COLO829 (cell line): ENCODE measurements at places on chromosomes 12 and 14.
A peak's percentile ranks its signal among the peaks of the same experiment; 100 is the strongest.

DNA sequence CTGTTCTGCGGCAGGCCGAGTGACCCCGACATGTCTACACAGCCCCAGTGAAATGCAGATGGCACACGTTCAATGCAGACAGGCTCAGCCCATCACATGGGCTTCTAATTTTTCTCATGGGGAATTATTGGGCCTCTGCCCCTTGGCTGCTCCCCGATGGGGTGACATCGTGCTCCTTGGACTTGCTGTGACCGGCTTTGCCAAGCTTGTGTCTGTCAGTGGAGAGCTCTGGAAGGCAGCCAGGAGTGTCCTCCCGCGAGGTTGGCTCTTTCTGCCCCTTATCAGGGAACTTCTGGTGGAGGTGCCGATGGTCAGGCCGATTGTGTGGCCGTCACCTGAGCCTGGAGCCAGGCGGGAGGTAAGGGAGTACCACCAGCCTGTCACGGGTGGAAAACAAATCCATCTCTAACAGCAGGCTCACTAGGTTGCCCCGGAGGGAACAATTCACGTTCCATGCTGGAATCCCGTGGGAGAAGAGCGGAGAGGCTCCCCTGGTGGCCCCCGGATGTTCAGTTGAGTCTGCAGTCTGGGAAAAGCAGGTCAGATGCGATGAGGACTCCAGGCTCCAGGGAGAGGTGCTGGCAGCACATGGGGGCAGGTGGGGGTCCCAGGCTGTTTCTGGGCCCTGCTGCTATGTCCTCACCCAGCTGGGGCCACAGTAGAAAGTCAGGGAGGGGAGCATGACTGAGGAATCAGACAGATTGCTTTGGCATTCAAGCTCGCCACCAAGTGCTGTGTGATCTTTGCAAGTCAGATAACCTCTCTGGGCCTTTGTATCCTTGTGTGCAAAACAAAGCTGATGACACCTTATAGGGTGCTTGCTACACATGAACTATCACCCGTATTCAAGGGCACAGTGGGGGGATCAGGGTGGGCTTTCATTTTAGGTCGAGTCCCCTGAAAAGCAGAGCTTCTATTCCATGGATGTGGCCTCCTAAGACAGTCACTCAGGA is 43.2 kb upstream of the EML1 start:
- no peak for DNase-seq

- no peak for DNase-seq
These were observed 377.3 kb upstream of the E2F7 start for GRCh38 chr12:77442633-77443032.

DNA sequence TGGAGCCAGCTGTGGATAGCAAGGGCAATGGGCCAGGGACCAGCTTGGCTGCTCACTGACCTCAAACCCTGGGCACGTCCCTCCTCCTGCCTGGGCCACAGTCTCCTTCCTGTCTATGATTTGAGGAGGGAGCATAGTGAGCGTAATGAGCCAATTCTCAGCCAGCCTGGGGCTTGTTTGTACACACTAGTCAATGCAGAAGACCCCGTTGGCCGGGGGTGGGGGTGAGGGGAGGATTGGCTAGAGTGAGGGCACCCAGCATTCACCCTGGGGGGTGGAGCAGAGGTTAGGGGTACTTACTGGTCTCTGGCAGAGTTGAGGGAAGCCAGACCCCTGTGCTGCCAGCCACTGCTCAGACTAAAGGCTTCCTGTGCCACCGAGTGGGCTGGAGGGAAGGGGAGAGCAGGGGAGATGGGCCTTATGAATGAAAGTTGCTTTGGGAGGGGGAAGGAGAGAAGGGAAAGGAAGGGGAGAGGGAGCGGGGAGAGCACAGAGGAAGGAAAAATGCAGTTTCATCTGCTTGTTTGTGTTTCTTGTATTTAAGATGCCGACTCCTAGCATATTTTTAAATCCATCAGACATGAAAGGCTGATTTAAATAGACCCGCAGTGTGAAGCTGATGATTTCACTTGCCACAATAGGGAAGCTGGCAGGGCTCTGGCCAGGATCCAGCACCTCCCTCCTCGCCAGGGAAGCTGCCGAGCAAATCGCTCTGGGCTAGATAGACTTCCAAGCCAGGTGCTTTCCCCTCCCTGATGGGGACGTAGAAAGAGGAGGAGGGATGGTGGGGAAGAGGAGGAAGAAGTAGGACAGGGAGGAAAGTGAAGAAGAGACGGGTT is 114.0 kb downstream of the PRMT8 start:
- no peak for DNase-seq

DNA sequence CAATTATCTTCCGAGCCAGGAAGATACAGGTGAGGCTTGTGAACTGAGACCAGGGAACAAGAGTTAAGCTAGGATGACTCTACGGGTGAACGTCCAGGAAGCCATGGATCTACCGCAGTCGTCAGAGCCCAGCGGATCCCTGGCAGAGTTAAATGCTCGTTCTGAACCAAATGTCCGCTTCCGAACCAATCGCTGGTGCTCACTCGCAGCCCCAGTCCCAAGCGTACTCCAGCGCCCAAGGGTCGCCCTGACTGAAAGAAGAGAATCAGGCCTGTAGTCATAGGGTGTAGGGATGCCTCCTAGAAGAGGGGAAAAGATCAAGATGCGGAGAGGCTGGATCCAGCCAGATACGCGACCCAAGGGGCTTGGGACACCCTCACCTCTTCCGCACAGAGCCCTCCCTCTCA is 283 bp downstream of the VIPAS39 start:
- DNase-seq: no peak

DNA sequence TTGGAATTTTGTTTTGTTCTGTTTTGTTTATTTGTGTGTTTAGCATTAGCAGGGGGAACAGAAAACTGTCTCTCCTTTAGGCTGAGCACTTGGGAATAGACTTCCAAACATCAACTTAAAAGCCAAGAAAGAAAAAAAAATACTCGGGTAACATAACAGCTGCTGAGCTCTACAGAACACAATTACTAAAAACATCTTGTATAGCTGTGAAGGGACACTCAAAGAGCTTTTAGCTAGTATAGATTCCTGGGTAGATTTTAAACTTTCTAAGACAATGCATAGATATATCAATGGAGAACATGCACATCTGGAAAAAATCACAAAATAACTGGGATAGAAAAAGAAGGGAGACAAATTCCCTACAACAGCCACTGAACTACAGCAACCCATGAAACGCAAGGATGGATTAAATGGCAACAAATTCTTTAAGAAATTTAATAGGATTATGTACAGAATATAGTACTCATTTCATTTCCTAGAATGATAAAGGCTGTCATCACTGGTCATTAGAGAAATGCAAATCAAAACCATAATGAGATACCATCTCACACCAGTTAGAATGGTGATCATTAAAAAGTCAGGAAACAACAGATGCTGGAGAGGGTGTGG is 174.3 kb upstream of the KRR1 start:
- DNase-seq: no peak

DNA sequence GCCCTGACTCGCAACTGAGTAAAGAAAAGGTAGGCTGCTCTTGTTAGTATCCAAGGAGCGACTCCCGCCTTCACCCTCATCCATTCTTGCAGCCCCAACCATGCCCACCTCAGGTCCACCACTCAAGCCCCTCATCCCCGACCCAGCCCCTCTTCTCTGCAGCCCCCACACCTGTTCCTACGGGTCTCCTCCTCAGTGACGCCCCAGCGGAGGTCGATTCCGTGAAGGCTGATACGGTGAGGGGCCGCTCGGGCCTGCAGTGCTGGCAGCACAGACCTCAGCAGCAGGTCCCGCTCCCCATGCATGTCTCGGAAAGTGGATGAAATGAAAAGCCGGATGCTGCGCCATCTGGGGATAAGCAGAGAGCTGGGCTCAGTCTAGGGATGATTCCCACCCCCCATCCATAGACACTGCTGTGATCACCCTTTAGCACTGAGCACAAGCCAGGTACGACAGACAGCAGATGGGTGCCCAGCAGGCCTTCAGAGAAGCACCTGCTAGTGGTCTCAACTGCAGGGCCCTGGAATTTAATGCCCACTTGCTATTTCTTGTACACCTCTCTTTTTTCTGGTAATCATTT is 26.9 kb downstream of the TEP1 start:
- DNase-seq: no peak

GRCh38 chr12:107094183-107094448 is 767 bp upstream of the CRY1 start:
- peak; percentile 37 for DNase-seq

DNA sequence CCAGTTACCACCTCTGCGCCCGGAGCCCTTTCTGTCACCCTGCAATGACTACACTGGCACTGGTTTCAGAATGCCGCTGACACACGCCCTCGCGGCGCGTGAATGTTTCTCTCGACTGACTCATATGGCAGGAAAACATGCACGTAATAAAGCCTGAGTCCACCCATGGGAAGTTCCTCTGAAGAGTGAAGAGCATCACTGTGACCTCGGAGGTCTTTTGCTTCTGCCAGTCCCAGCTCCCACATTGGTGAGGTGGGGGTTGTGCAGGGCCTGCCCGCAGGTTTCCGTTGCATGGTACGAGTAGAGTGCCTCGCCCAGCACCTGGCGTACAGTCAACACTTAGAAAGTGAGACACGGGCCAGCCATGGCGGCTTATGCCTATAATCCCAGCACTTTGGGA is 11.1 kb upstream of the SLC6A12 start:
- DNase-seq: no peak

DNA sequence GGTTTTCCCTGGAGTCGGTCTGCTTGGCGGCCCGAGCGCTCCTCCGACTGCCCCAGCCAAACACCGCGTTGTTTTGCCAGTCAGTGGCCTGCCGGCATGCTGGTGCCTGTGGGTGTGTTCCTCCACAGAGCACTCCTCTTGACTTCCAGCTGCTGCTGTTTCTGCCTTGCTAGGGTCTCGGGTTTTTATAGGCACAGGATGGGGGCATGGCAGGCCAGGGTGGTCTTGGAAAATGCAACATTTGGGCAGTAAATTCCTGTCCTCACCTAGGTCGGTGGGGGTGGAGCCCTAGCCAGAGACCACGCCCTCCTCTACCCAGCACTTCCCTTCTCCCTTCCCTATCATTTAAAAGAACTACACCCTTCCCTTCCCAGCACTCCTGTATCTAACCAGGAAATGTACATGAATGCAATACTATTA is 34.7 kb upstream of the VASH1 start:
- DNase-seq: no peak

DNA sequence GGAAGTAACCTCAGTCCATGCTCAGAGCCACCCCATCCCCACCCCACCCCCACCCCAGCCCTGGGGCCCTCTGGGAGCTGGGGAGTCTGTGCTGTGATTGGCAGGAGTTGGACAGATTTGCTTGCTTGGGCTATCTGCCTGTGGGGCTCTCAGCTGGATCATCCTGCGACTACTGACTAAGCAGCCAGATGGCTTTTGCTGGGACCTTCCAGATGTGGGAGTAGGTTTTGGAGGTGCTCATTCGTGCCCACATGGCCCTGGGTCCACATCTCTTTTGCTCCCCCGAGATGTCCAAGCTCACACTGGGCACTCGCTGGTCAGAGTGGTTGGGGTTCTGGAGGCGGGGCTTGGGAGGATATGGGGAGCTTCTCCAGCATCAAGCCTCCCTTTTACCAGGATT is 138.9 kb downstream of the TSPAN9 start:
- no peak for DNase-seq

GRCh38 chr12:119803381-119803791 is 73.7 kb downstream of the CIT start:
- no peak for DNase-seq

- DNase-seq: no peak
These were observed 60.9 kb upstream of the FUT8 start for GRCh38 chr14:65351493-65352194.

- DNase-seq: no peak
These were observed 1073.6 kb downstream of the BCL11B start for GRCh38 chr14:98198385-98198784.

DNA sequence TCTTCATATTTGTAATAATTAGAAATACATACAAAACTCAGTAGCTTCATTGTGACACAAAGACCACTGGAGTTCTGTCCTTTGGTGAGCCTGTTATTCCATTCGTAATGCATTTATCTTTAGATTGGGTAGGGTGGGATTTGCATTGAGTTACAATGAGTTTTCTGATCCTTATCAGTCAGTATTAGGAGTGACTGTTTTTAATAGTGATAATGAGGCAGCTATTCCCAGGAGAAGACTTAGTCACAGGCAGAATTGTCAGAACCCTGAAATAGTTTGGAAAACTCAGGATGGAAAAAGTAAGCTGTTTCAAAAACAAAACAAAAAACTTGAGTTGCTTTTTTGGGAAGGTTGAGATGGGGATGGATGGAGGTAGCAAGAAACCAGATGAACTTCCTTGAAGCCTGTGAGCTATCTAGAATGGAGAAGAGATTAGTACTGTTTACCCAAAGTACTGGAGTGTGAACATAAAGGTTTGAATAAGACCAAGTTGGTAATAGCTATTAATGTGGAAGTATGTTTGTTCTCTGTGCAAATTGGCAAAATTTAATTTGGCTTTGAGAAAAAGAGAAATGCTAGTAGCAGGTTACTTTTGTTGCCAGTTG is 38.6 kb downstream of the FBXO34 start:
- no peak for DNase-seq

DNA sequence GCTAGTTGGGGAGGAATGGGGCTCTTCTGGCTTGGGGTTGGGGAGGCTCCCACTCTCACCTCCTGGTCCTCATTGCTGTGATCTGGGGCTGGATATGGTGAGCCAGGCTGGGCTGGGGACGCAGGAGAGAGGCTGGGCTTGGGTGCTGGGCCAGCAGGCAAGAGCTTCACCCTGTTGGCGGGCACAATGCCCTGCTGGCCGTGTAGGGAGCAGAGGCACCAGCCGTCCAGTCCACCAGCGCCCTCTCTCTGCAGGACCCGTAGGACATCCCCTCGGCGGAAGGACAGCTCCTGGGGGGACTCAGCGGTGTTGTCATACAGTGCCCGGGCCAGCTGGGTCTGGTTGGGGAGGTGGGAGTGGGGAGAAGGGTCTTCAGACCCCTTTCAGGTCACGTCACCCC is 4.5 kb downstream of the EFS start:
- DNase-seq: no peak

DNA sequence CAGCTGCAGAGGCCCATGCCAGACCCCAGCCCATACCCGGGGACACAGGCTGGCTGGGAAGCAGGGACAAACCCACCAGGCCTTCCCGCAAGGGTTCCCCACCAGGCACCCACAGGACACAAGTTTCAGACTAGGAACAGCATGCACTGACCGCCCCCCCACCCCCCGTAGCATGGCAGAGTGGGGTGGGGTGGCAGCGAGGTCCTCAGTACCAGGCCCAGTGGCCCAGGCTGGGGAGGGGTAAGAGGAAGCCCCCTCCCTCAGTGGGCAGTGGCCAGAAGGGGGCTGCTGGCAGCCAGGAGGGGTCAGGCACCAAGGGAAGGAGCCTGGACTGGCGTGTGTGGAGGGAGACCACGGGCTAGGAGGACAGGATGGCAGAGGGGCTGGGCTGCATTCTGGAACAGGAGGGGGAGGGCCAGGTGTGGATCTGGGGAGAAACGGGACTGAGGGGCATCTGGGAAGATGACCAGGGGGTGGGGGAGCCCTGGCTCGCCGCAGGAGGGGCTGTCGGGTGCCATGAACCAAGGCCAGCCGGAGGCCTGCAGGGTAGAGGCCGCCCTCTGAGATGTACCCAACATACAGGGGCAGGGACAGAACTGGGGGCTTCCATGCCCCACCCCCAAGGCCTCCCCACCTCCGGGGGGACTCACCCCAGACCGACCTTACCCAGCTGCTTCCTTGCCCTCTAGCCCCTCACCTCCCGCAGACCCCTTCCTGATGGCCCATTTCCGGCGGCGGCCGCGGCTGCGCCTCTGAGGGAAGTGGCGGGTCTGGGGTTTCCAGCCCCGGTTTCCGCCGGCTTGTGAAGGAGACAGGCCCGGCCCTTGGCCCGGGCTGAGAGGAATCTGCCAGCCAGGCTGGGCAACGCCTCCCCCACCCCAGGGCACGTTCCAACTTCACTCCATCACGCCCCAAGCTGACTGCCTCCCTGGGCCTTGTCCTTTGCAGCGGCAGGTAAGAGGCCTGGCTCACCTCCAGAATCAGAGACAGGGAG is 5.6 kb upstream of the JAG2 start:
- DNase-seq: no peak
